ENCODE measurements at places on chromosomes 6 and 20. TPM values are rescaled to one million over a fixed set of nuclear protein-coding genes. Genes with fewer than 3 reads are reported as not detected.

Gene HS3ST5
- total RNA-seq, result 0.18 TPM

Gene SPATA25
- total RNA-seq, result 2.1 TPM

Gene ULBP2
- total RNA-seq, result 2.4 TPM

Gene SYNDIG1
- total RNA-seq, result 5.0 TPM

Gene NELFCD
- 93.9 TPM for total RNA-seq

Gene LGSN
- total RNA-seq, result 1.5 TPM

Gene RCAN2
- 16.7 TPM for total RNA-seq

Gene ZC3H12D
- total RNA-seq, result 2.6 TPM

Gene ADAM33
- total RNA-seq, result 9.6 TPM

Gene MED23
- 22.0 TPM for total RNA-seq

Gene PRKN
- total RNA-seq, result 5.7 TPM

Gene JPH2
- total RNA-seq, result 2.8 TPM

Gene CGA
- total RNA-seq, result not detected

Gene LPA
- total RNA-seq, result not detected

Gene TSHZ2
- total RNA-seq, result 8.8 TPM

Data from lung (tissue), 17 donors.